Stimulated activated CD4-positive, alpha-beta T cell treated with anti-CD3 and anti-CD28 coated beads, Interleukin-12 subunit alpha, Interleukin-12 subunit beta, amount 100 ng/mL, for 4 hours (primary cell): ENCODE measurements at places on chromosomes 7 and 10.

DNA sequence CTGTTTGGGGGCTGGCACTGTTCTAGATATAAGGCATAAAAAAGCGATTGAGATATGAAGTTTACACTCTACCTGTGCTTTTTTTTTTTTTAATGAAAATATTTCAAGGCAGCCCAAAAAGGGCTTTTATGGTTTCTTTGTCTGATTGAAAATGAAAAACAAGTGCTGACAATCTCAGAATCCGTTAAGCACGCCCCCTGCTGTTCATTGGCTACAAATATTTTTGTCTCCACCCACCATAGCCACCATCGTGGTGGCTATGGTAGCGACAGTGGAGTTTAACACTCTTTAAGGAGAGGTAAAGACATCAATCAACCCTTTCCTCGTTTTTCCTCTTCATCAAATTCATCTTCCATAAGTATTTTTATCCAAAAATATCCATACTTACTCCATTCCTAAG is 94.2 kb downstream of the CD36 start:
- DNase-seq, result no peak

DNA sequence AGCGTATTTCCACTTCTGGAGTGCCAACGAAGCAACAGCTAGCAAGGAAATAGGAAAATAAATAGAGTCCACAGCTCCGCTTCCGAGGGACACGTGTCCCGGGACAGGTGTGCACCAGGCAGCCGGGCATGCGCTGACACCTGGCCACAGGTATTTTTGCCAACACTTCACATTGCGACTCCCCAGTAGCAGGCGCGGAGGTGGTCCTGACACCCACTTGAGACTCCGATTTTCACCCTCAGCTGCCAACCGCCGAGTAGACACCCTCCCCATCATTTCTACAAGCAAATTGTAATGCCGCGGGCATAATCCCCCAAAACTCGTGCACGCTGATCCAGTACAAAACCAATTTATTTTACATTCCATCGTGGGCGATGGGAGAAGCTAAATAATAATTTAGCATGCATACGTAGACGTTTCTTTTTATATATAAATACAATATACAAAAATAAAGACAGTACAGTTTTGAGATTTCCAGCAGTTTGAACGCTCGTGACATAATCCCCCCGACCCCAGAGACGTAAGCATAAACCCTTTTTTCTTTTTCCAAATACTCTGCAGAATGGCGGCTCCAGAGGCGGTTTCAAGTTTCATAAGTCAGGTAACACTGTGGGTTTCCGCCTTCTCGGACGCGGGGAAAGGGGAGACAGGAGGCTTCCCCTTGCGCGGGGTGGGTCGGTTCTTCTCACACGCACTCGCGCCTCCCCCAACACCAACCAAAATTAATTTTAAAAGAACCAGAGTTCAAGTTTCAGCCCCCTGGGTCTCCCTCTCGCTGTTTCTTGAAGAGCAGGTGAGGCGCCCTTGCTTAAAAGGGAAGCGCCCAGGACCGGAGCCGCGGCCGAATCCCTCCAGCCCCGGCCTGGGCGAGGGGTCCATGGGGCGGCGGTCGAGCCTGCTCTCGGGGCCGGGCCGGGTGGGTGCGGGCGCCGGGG is 5.7 kb downstream of the MNX1 start:
- DNase-seq, result no peak

GRCh38 chr10:52688899-52689298 is 83.7 kb downstream of the MBL2 start:
- no peak for DNase-seq

- no peak for DNase-seq
Measured at GRCh38 chr10:58797356-58797755, 284.7 kb downstream of the BICC1 start.

DNA sequence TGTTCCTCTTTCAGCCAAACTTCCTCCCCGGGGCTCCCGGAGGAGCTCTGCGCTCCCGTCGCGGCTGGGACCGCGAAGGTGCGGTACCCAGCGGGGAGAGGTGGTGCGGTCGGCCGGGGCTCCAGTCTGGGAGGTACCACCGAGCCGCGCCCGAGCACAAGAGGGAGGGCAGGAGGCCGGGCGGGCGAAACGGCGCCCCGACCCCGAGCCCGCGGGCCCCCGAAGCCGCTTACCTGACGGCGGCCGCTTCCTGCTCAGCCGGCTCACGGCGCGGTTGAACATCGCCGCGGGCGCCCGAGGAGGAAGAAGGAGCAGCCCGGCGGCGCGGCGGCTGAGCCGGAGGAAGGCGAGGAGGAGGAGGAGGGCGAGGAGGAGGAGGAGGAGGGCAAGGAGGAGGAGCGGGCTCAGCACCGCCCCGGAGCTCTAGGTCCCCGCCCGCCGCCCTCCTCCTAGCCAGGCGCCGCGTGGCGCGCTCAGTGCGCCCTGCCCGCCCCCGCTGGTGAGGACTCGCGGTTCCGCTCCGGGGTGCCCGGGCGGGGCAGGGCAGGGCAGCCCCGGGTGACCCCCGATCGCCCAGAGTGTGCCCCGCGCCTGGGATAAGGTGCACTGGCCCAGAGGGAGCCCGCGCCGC is at the start of gene RGS10:
Gene RGS10, minus strand, starts transcription at position 363 of the 631 bp plus-strand sequence. Its CDS starts 81 bp downstream, at position 282.
- peak; percentile 88 for DNase-seq

DNA sequence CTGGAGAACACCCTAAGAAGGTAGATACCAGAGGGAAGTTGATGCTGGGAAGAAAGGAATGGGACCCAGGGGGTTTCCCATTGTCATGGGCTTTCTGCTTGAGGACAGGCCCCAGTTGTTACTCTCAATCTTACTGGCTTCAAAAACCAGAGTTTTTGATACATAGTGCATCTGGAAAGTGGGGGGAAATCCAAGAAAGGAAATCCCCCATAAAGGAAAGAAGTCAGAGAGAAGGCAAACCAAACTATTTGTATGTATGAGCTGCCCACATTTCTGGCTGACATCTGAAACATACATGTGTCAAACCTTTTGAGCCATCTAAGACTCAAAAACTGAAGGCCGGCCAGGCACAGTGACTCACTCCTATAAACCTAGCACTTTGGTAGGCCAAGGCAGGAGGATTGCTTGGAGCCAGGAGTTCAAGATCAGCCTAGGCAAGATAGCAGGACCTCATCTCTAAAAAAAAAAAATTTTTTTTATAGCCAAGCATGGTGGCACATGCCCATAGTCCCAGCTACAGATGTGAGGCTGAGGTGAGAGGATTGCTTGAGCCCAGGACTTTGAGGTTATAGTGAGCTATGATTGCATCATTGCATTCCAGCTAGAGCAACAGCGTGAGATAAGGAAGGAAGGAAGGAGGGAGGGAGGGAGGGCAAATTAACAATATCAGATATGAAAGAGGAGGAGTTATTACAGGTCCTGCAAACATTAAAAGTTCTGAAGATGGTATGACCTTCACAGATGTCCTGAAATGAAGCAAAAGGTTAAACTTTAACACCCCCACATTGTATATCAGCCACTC is 6.7 kb upstream of the COA1 start:
- no peak for DNase-seq

DNA sequence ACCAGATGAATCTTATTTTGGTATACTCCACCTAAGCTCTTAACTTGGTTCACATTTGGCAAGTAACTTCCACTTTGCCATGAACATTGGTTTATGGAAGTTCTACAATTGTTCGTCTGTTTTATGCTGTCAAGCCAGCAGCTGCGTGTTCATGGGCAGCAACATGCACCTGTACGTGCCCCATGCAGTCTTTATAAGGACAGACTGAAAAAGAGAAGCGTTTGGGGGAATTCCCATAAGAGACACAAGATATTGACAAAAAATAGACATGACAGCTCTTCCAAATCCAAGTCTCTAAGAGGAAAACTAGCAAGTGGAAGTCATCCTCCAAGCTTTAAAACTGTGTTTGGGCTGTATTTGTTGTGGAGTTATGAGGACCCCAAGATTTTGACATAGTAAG is 151.6 kb downstream of the SLC16A9 start:
- no peak for DNase-seq

GRCh38 chr7:111392294-111392693 is 170.0 kb downstream of the IMMP2L start:
- no peak for DNase-seq

GRCh38 chr10:133276435-133277201 is at the start of gene ADAM8:
TSS of gene ADAM8 (minus strand) at chr10:133276868. CDS start at chr10:133276817, 51 bp downstream.
- peak; percentile 70 for DNase-seq

DNA sequence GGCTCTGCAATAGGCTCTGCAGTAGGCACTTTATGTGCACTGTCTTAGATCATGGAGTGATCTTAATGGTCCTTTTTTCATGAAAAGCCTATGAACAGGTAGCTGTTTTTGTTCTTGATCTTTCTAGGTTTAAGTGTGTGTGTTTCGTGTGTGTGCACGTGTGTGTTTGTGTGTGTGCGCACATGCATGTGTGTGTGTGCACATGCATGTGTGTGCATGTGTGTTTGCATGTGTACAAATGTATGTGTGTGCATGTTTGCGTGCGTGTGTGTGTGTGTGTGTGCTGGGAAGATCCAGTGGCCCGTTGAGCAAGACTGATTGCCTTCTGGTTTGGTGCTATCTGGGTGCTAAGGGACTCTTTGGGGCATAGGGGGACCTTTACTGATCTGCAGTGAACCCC is 334.8 kb downstream of the GLRX3 start:
- no peak for DNase-seq

DNA sequence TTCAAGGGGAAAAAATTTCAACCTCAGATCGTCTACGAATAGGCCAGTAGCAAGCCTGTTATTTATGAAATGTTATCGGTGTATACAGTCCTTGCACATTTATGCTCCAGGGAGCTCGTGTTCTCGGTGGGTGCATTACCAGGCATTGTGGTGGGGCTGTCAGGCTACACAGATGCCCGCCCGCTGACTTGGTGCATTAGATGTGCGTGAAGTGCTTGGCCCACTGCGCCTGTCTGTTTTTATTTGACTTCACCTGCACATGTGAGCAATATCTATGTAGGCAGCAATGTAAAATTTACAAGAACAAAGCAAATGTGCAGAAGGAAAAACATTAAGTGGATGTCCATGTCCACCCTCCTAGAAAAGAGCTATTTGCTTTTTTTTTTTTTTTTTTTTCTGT is 2.8 kb downstream of the FOXK1 start:
- DNase-seq, result no peak

DNA sequence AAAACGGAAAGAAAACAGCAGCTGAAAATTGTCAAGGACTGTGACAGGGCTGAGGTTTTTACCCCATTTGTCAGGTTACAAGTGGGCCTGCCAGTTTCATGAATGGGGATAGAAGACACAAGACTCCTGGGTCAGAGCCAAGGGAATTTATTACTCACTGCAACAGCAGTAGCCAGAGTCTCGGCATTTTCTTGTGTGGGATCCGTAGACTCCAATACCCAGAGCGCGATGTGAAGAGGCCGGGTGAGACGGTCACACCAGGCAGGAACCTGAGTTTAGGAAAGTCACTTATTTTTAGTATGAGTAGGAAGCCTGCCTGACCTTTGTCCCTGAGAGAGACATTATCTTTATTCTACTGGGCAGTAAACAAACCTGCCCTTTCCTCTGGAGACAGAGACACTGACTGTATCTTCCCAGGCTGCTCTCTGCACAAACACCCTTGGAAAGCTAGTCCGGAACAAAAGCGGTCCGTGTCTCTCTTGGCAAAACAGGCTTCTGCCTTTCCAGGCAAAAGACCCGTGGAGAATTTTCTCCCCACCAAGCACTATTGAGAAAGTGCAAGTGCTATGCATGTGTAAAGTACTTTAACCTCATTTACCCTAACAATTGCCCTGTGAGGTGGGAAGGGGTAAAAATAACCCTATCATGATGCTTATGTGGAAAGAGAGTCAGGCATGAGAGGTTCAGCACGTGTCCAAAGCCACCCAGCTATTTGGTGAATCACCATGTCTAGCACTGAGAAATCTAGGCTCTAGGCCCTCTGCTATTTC is 58.4 kb downstream of the JCAD start:
- no peak for DNase-seq

DNA sequence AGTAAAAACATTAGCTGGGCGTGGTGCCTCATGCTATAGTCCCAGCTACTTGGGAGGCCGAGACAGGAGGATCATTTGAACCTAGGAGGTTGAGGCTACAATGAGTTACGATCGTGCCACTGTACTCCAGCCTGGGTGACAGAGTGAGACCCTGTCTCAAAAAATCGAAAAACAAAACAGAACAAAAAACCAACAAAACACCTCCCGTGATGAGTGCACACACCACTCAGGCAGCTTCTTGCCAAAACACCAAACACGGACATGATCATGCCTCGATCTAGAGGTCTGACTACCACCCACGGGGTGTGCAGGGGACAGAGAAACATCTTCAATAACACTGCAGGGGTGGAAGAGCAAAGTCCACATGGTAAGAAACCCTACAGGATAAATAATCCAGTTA is 44.4 kb downstream of the AMZ1 start:
- DNase-seq, result no peak

- no peak for DNase-seq
Measured at GRCh38 chr10:23461557-23461956, 22.7 kb downstream of the OTUD1 start.

GRCh38 chr7:24786941-24787340 is 29.7 kb upstream of the GSDME start:
- DNase-seq, result no peak
